ENCODE measurements at places on chromosomes 6 and 20.

GRCh38 chr6:133503336-133503729 lies 262.2 kb downstream of the EYA4 start:
- DNase-seq: no peak

DNA sequence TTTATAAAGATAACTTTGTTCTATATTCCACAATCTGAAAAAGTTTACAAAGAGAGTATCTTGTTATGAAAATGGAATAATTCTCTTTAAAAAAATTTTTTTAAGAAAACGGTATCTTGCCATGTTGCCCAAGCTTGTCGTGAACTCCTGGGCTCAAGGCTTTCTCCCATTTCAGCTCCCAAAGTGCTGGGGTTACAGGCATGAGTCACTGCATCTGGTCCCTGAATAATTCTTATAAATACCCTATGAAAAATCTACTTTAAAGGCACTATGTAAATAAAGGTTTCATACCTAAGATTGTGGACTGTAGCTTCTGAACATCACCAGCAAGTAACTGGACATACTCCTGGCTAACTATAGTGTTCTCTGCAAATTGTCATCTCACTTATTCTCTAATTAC lies 60.3 kb downstream of the SAMD3 start:
- no peak for DNase-seq

DNA sequence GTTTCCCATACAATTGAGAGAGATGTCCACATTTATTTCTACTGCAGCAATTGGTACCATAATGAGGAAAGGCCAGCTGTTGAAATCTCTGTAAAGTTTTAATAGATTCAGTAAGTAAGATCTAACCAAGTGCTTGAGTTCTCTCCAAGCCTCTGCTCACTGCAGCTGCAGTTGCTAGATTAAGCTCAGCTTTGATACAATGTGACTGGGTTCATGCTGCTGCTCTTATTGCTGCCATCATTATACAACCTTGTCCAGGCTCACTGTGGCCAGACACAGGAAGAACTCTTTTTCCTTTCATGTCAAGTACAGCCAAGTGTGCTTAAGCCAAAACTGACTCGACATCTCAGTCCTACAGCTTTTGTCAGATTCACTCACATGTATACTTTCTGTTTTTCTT lies 423.5 kb downstream of the GJA1 start:
- no peak for DNase-seq

- no peak for DNase-seq
Measured at GRCh38 chr20:48763216-48763914, 64.4 kb downstream of the PREX1 start.

GRCh38 chr20:48656661-48657211 lies 171.1 kb downstream of the PREX1 start:
- no peak for DNase-seq

GRCh38 chr20:62961310-62961783 lies 8.8 kb downstream of the SLC17A9 start:
- DNase-seq: no peak

GRCh38 chr6:10510592-10511367 lies 10.4 kb upstream of the GCNT2 start:
- no peak for DNase-seq
